ENCODE measurements at places on chromosomes 16 and 17.

DNA sequence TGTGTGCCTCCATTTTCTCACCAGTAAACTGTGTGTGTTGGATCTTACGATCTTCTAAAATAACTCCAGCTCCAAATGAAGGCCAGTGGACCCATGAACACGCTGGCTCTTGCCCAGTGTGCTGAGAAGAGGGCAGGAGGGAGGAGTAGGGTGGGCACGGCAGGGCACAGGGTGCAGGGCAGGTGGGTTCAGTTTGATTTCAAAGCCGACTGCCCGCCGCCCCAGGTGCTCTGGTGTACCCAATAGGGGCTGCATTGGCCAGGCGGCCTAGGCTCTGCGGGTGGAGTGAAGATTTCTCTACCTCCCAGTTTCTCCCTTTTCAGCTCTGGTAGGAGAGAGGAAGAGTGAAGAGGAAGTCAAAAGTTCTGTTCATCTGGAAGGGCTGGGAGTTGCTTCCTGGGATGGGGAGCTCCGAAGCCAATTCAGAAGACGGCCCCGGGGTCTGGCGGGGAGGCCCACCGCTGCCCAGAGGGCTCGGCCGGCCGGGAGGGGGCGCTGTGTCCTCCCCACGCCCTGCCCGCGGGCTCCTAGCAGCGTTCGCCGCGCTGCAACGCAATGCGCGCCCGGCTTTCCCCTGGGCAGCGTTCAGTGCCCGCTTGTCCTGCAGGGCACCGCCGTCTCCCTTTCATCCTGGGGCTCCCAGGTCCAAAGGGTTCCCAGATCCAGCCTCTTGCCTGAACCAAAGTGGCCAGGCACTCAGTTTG lies 1.1 kb upstream of the CRHR1 start:
- DNase-seq, result peak; percentile 27

GRCh38 chr17:10120749-10121148 lies 77.7 kb downstream of the GAS7 start:
- DNase-seq, result no peak

DNA sequence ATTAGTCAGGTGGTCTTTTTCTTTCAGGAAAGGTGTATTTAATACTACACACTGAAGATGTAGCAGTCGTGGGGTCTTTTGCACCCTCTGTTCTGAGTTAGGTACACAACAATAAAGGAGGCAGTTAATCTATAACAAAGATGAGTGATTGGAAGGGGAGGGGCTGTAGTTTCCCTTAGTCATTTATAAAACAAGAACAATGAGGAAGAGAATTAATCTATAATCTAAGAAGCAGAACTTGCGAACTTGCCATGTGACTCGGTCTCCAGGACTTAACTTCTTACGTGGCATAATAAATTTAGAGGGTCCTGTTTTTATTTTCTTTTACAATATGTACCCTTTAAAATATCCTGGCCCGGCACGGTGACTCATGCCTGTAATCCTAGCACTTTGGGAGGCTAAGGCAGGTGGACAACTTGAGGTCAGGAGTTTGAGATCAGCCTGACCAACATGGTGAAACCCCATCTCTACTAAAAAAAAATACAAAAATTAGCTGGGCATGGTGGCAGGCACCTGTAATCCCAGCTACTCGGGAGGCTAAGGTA lies 8.6 kb upstream of the APPBP2 start:
- no peak for DNase-seq

- no peak for DNase-seq
These were observed 65.7 kb downstream of the CENPV start for GRCh38 chr17:16287563-16288027.

DNA sequence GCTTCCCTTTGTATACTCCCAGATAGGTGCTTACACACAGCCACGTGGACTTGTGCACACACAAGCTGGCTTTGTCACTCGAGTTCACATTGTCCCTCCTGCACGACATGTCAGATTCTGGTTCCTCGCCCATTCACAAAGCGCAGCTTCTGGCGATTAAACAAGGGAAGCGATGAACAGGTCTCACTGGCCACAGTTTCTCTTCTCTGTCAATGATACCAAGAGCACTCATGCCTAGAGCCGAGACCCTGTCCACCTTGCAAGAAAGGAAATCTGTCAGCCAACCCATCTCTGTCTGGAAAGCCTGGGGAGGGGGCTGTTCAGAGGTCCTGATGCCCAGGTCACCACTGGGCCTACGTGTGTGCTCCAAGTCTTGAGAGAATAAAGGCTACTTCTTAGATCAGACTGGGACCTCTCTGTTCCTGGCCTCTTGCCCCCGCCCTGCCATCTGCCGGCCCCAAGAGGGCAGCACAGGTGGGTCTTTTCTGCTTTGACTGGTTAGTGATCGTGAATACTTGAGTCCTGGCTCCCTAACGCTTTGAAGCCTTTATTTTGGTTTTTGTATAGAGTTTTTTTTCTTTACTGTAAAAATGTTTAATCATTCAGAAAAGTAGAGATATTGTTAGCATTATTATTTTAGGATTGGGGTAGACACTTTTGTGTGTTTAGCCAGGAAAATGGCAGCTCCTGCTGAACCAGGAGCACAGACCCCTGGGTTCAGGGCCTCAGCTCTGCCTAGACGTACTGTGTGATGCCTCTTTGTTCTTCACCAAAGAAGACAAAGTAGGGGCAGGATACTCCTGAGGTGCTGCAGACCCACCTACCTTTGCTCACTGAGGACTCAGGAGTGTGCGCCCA lies 104.7 kb downstream of the MRM1 start:
- DNase-seq, result no peak
